ENCODE measurements at places on chromosomes 12 and 14. TPM values are rescaled to one million over a fixed set of nuclear protein-coding genes. Genes with fewer than 3 reads are reported as not detected.

Gene SLCO1C1
- not detected for total RNA-seq

GRCh38 chr12:6735448-6736191 is 11.8 kb downstream of the COPS7A start:
- peak; percentile 85 for DNase-seq

GRCh38 chr14:33350366-33350990 is 411.8 kb downstream of the NPAS3 start:
- DNase-seq = no peak

DNA sequence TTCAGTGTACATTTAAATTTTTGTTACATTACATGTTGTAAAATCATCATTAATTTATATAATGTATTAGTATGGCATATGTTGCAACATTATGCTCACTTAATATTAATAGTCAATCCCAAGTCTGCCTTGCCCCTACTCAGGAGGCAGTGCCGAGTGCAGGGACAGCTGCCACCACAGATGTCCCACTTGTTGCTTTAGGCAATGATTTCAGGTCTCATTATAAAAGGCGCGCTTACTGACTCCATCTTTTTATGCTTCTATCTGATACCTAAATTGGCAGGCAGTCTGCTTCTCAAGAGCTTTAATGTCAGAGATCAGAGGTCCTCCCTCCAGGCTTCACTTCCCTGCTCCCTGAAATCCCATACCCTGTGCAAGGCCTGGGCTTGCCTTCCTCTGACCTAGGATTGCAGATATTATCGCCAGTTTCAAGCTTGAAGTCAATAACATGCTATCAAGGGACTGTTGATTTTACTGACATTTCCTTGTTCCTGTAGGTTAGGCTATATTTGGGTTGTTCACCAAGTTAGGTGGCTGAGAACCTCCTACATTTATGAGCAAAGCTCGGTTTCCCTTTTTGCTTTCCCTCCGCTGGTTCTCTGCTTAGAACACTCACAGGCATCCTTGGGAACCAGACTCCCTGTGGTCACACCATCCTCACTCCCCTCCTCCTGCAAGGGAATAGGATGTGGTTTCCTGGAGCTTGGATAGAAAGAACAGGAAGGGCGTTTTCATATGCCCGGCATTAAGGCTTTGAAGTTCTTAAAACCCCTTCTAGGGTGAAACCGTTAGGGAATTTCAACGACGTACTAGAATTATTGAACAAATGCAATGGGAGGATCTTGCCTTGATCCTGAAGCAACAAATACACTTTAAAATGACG is 208.4 kb upstream of the FKBP4 start:
- DNase-seq = no peak

Gene CCDC60
- not detected for total RNA-seq

Gene FOXN3
- total RNA-seq = 25.8 TPM

Gene AREL1
- 27.7 TPM for total RNA-seq

DNA sequence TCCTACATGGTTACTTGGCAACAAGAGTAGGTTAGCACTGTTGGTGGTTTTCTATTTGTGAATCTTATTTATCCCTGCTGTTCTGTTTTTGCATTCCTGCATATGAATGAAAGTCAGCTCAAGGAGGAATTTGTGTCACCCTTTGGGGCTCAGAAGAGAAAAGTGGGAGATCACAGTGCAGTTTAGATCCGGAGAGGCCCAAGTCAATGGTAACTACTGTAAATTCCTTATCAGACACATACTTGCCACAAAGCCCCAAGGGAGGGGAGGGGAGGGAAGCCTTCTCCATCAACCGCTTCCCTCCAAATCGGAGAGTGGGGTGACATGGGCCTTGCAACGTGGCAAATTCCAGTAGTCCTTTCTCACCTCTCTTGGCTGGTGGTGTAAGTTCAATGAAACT is 15.0 kb downstream of the GSG1 start:
- no peak for DNase-seq

DNA sequence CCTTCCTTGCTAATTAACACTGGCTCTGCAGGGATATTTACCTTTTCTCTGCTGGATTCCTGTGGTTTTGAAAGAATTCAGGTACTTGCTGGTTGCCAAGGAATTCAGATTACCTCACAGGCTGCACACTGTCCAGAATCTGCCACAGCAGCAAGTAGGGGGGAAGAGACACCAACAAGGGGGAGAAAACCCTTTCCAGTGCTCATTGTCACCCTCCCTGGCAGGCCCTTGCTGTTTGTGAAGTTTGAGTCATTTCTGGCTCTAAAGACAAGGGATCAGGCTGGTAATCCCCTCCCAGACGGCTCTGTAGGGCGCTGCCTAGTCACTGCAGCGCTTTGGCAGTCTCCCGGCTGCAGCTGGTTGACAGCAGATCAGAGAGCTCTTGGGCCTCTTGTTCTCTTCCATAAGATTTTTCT is 50.8 kb downstream of the TTLL5 start:
- peak; percentile 94 for DNase-seq

Gene KRT82
- not detected for total RNA-seq

DNA sequence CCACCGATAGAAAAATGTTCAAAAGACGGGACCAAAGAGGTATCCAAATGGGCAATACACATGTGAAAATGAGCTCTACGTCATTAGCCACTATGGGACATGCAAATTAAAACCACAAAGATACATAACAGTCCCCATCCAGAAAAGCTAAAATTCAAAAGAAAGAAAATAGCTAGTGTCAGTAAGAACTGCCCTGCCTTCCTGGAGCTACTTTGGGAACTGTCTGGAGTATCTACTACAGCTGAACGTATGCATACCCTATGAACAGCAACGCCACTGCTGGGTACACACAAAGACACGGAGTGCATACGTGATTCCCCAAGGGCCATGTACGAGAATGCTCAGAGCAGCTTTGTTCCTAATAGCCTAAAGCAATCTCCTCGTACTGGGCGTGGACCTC is 25.8 kb upstream of the KRT77 start:
- DNase-seq = no peak

DNA sequence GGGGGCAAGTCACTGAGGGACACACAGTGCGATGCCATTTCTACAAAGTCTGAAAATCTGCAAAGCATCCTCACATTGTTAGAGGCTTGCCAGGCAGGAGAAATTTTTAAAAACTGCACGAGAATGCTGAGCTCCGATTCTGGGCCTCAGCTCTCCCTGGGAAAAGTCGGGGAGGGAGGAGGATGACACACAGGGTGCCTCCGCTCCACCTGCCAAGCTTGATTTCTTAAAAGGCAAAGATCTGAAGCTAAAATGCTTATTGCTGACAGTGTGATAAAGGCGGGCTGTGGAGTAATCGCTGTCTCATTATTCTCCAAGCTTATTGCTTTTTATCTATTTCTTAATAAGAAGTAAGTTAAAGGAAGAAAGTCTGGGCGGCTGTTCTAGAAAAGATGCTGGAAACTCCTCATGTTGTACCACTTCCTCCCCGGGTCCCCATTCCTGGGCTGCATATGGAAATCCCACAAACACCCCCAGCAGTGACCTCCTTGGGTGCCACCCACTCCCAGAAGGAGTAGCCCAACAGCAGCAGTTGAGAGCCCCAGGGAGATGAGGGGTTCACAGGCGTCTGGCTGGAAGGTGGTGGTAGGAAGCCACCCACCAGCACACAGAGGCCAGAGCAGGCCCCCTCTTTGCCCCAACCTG is 55.0 kb downstream of the CCDC85C start:
- no peak for DNase-seq

DNA sequence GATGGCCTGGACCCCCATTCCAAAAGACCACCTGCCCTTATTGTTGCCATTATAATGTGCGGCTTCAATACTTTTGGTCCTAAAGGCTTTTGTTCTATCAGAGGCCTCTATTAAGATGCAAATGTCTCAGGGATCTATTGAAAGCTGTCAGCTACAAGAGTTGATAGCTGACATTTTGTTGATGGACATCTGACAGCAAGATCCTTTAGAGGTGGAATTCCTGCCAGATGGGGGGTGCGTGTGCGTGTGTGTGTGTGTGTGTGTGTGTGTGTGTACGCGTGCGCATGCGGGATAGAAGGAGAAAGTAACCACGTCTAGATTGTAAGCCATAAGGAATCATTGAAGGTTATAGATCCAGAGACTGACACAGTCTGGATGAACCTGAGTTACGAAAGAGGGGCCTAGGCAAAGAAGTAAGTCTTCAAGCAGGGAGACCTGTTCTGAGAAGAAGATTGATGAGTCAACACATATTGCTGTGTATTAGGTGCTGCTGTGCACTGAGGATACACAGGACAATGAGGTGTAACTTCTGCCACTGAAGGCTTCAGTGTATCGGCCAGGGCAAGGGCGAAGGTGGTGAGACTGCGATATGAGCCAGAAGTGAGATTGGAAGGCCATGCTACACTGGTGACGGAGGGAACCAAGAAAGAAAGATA is 89.2 kb downstream of the PRMT8 start:
- no peak for DNase-seq

GRCh38 chr12:75207338-75208083 is 2.1 kb downstream of the KCNC2 start:
- DNase-seq = no peak

Gene CARMIL3
- 0.20 TPM for total RNA-seq

DNA sequence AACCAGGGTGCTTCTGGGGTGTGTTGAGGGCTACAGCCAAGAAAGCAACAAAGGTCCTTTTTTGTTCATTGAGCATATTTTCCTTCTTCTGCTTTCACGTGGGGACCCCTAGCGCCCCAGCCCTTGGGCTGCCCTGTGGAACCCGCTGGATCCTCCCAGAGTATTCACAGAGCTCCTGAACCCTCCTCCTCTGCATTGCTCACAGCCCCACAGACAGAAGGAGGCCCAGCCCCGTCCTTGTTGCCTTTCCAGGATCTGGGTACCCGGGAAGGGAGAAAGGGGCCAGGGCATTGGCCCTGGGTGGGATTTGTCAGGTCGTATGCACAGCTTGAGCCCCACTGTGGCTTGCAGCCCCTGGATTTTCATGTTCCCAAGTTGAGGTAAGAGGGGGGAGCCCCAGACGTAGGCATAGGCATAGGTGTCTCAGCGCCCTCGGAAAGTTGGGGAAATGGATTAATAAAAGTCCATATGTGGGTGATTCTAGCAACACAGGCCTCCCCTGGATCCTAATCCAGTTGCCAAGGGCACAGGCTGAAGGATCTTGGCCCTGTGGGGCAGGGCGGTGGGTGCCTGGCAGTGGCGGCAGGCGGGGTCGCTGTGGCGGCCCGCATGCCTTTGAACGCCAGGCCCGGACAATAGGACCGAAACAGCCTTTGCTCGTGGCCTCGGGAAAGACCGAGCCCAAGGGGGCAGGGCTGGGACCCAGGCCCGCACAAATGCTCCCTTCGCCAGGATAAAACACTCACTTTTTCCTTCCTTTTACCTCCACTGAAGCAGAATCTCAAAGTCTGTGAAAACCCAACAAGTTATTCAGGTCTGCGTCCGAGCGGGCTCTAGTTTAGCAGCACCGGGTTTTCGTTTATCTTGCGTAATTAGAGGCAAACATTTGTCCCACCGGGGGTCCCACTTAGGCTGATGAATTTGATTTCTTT is 3.0 kb upstream of the HOXC10 start:
- no peak for DNase-seq

Measured in MCF 10A (cell line).